Endothelial cell (in vitro differentiated cells): ENCODE measurements at places on chromosomes 7 and 10.
A peak's percentile ranks its signal among the peaks of the same experiment; 100 is the strongest.

DNA sequence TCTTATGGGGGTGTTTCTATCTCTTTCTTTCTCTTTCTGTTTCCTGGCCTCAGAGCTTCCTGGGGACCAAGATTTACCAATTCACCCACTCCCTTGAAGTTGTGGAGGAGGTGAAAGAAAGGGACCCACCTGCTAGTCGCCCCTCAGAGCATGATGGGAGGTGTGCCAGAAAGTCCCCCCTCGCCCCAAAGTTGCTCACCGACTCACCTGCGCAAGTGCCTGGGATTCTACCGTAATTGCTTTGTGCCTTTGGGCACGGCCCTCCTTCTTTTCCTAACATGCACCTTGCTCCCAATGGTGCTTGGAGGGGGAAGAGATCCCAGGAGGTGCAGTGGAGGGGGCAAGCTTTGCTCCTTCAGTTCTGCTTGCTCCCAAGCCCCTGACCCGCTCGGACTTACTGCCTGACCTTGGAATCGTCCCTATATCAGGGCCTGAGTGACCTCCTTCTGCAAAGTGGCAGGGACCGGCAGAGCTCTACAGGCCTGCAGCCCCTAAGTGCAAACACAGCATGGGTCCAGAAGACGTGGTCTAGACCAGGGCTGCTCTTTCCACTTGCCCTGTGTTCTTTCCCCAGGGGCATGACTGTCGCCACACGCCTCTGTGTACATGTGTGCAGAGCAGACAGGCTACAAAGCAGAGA is 12.2 kb downstream of the AQP1 start:
- DNase-seq = peak; percentile 2

DNA sequence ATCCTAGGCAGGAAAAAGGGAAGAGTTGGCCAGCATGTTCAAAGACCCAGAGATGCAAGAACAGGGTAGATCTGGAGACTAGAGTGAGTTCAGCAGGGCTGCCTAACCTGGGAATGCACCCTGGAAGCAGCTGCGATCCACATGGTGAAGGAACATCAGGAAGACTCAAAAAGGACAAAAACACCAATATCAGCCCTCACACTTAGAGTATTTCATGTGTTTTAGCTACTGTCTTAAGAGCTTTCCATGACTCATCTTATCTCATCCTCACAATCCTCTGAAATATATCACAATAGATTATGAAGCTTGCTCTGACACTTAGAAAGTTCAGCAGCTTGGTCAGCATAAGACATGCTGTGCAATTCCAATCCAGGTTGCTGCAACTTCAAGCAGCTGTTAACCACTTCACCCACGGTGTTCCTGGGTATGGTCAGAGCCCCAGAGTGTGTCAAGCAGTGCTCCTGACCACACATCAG is 380.9 kb downstream of the PARD3 start:
- DNase-seq = no peak

DNA sequence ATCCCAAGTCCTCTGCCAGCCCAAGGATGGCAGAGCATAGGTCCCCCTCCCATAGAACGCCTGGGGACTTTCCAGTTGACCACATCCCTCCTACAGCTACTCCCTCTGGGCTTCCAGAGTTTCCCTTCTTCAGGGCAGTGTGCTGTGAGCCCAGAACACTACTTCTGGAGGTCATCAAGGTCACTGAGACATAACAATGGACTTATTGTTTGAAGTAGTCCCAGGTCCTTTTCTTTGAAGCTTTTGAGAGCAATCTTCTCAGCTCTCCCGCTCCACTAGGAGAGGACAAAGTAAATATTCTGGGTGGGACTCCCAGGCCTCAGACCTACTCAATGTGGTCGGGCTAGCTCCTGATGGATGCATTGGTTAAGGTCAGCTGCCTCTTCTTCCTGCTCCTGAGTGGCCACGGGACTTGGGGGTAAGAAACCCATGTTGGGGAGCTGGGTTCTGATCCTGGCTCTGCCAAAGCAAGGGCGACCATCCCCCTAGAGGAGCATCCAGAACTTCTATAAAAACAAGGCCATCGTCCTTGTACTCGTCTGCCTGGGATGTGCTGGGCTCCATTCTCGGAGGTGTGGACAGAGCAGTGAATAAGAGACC is 83.5 kb upstream of the DDC start:
- DNase-seq = no peak

- no peak for DNase-seq
Observed at GRCh38 chr10:2897619-2898508, 169.5 kb upstream of the PFKP start.
